ENCODE measurements at places on chromosomes 5 and 9.

DNA sequence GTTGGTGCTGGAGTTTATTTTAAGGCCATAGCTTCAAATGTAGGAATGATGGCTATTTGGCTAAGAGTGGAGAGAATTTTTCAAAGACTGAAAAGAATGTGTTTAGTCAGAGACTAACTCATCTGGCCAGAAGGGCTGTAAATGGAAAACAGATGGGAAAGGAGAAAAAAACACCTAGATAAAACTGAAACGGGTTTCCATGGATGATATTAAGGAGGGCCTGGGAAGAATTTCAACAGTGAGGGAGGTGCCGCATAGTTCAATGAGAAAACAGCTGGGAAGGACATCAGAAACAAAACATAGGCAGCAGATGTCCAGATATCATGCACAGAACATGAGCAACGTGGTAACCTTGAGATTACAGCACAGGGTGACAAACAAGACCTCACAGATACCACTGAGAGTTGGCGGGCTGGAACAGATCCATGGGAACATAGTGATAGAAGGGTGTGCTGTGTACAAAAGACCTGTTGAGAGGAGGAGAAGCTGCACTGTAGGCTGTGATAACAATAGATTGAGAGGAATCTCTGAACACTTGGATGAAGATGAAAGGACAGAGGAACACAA lies 31.2 kb upstream of the RAD23B start:
- peak; percentile 51 for DNase-seq

DNA sequence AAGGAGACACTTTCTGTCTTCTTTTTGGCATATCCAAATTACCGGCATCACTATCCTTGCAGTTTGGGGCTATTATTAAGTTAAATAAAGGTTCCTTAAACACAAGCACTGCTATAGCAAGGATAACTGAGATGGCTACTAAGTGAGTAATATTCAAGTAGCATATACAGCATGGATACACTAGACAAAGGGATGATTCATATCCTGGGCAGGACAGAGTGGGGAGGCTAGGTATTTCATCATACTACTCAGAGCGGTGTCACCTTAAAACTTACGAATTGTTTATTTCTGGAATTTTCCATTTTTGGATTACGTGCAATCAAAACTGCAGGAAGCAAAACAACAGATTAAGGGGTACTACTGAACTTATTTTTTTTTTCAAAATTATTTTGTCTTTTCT lies 54.1 kb downstream of the FER start:
- peak; percentile 38 for DNase-seq

DNA sequence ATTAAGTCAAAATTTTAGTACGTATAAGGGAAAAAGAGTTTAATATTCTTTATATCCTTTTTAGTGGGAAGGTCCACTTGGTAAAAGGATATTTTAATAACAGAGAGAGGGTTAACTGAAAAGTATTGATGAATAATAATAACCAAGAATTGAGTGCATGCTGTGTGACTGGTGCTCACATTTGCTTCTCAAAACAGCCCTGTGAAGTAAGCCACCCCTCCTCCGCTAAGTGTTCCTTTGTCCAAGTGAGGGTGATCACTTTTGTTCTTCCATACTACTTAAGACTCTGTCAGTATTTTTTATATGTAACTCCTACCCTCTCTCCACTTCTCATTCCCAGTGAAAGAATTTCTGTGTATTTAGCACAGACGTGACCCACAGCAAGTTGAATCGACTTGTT lies 51.5 kb downstream of the SLC44A1 start:
- DNase-seq, result no peak

- no peak for DNase-seq
Observed at GRCh38 chr9:118331622-118332045, 627.4 kb downstream of the TLR4 start.

DNA sequence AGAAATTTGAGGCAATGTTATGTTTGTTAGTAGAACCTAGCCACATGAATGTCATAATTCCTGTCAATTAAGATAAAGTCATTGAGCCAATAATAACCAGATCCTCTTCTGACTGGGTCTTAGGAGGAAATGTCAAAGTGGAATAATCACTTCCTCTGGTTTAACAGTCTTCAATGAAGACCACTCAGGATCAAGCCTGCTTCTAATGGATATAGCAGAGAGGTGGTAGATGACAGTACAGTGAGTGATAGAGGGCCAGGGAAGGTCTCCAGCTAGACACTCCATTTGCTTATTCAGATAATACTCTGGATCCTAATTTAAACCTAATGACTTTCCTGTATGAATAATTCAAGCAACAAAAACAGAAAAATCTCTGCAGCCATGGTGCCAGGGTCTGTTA lies 474.2 kb downstream of the DNAH5 start:
- no peak for DNase-seq

GRCh38 chr5:64811050-64811640 lies 42.4 kb downstream of the CWC27 start:
- peak; percentile 4 for DNase-seq

DNA sequence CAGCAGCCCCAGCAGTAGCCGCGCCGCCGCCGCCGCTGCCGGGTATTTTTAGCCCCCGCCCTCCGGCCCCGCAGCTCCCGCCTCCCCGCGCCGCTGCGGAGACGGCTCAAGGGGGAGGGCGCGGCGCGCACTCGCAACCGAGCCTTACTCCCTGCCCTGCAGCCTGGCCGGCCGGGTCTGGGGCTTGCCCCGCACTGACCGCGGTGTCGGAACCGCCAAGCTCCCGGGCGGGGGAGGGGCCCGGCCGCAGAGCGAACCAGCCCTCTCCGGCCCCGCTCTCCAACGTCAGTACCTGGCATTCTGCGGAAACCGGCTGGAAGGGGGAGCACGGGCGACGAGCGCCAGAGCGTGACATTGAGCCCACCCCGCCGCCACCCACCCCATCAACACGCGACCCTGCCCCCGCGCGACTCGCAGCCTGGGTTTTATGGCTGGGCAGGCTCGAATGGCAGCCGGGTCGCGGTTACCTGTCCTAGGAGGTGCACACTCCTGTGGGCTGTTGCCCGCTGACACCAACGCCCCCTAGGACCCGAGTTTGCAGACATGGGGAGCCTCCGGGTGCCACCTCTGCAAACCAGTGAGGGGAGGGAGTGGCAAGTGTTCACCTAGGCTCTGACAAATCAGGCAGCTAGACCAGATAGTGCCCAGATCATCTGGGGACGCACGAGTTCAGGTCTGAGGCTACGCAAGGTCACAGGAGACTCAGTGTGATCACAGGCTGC lies at the start of gene ACSL6:
ACSL6 (minus strand) TSS at position 37 of the 722 bp plus-strand sequence. CDS start 105 bp downstream, outside the sequence.
- peak; percentile 28 for DNase-seq

GRCh38 chr5:170246126-170246870 lies 13.5 kb downstream of the C5orf58 start:
- DNase-seq, result no peak

DNA sequence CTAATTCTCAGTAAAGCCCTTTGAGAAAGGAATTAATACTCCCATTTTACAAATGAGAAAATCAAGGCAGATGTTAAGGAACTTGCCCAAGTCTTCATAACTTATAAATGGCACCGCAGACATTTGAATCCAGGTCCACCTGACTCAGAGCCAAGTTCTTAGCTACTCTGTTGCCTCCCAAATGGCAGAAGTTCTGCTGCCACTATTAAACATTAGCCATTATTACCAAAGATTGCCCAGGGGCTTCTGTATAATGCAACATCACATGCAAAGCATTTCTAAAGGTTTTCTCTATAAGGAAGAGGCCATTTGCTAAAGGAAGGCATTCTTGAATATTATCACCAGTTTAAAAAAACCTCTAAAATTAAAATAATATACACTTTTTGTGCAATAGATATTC lies 28.3 kb downstream of the TPD52L3 start:
- DNase-seq, result no peak
